ENCODE measurements at places on chromosomes 7 and 10.

- no peak for DNase-seq
These were observed 4.3 kb downstream of the KCP start for GRCh38 chr7:128906001-128906765.

DNA sequence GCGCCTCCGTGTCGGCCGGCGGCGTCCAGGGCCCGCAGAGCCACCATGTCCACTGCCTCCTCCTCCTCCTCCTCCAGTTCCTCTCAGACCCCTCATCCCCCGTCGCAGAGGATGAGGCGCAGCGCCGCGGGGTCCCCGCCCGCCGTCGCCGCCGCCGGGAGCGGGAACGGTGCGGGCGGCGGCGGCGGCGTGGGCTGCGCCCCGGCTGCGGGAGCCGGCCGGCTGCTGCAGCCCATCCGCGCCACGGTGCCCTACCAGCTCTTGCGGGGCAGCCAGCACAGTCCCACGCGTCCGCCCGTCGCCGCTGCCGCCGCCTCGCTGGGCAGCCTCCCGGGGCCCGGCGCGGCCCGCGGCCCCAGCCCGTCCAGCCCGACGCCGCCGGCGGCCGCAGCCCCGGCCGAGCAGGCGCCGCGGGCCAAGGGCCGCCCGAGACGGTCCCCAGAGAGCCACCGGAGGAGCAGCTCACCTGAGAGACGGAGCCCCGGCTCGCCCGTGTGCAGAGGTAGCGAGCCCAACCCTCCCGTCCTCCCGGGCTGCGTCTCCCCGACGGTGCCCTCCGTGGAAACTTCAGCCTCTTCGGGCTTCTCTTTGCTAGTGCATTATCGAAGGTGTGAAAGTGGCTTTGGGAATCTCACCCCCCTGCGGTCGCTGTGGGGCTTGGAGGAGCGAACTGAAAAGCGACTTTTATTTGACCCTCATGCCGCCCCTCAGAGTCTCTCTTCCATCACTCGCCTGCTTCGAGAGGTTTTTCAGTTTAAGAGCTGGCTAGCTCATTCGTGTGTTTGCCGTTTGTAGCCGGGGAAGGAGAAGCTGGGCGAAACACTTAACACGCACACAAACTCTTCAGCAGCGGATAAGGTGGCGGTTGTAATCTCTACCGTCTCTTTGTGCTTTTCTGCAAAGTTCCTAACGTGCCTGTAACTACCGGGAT lies 975 bp downstream of the GLCCI1 start:
- DNase-seq = peak; percentile 82

DNA sequence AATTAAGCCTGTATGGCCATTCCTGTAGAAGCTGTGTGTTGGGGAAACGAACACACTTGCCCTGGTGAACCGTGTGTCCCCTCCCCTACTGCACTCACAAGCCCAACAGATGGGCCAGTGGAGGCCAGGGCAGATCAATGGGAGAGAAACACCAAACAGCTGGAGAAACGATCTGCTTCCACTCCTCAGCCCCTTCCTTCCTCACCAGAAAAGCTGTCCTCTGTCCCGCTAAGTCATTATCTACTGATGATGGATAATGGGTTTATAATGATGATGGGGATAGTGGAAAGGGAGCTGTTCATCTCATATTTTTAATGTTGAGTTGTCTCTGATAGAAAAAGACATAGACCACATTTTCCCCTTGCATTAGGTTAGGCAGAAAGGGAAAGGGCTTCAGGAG lies 99.7 kb downstream of the ELMO1 start:
- no peak for DNase-seq

- no peak for DNase-seq
These were observed 55.1 kb downstream of the ABI1 start for GRCh38 chr10:26805567-26806245.

DNA sequence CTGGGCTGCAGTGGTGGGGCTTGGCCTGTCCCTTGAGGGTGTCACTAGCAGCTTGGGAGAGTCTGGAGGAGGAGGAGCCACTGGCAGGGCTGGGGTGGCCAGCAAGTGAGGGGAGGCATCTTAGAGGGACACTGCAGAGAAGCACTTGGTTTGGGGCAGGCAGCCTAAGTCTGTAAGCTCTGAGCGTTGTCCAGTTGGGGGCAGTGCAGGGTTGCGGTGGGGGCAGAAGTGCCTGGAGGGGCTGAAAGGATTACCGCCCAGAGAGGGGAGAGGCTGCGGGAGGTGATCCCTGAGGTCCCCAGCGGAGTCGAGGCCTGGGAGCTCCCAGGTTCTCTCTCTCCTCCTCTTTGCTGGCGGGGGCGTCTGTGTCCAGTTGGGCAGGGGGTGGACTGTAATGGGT lies 7.4 kb downstream of the ADCYAP1R1 start:
- DNase-seq = no peak

GRCh38 chr7:2162959-2163358 lies 69.8 kb downstream of the MAD1L1 start:
- DNase-seq = no peak

- DNase-seq = no peak
These were observed 116.9 kb downstream of the EVX1 start for GRCh38 chr7:27359181-27360125.

DNA sequence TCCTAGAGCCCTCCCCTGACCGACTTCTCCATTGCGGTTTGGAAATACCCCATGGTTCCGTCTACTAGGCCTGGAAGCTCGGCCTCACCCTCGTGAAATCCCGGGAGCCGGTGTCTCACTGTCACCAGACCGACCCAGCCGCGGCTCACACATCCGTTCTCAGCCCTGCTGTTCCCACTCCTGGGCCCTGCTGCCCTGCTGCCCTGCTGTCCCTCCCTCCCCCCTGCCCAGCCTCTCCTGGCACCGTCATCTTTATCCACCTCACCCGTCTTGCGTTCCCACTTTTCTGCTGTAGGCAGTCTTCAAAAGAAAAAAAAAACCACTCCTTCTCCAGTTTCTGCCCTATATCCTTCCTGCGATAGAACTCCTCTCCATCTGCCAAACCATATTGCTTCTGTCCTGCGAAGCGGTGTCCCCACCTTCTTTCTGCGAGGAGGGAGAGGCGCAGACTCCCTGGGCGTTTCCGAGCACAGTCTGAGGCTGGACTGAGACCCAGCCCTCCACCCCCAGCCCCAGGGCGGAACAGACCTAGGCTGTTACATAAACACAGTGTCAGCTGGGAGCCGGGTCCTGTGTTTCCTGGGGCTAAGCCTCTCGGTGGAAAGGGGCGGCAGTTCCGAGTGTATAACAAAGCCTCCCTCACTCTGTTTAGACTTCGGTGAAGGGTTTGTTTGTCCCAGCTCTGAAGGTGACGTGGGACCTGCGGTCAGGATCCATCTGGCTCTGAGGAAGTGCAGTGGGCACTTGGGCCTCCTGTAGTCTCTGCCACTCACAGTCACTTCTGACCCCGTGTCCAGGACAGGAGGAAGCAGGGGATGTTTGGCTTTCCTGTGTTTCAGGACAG lies 2.8 kb downstream of the AGAP3 start:
- DNase-seq = peak; percentile 81

- no peak for DNase-seq
These were observed 102.6 kb upstream of the DDC start for GRCh38 chr7:50667789-50668226.

DNA sequence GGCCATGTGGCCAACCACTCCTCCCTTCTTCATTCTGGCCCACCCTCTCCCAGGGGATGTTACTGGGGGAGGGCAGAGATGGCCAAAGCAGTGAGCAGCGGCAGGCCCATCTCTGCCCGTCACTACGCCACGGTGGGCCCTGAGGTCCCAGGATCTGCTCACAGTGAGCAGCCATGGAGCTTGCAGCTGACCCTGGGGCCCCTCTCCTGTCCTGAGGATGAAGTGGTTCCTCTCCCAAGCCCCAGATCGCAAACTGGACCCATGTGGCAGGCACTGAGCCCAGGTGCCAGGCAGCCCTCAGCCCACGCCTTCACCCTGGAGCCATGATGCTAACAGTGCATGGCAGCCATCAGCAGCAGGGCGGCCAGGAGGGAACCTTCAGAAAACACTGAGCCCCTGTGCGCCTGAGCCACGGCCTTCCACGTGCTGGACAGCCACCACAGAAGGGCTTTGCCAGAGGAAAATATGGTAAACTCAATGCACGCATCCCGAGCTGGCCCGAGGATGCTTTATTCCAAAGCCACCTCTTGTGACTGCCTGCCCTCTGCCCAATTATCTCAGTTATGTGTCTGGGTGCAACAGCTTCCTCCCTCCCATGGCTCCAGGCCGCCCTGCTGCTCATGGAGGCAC lies 485.7 kb downstream of the PTPRN2 start:
- no peak for DNase-seq

- DNase-seq = no peak
These were observed 152.5 kb downstream of the SEMA3A start for GRCh38 chr7:84042110-84042539.

DNA sequence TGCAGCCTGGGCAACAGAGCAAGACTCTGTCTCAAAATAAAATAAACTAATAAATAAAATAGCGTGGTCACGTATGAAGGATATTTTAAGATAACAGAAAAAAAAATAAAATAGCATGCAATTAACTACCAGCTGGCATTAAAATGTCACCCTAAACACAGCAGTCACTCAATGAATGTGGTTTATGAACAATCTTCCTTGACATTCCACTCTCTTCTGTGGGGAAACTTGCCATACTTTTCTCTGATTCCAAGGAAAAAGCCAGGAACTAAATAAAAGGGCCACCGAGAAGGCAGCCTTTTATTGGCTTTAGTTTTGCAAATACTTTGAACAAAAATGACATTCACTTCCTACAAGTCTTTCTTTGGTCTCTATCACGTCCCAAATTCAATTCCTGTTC lies 266.6 kb downstream of the PARD3 start:
- no peak for DNase-seq

GRCh38 chr10:97428572-97428981 lies 2.6 kb downstream of the PGAM1 start:
- DNase-seq = no peak

All from muscle of back (tissue), 13 donors.